ENCODE measurements at places on chromosomes 4 and X.

DNA sequence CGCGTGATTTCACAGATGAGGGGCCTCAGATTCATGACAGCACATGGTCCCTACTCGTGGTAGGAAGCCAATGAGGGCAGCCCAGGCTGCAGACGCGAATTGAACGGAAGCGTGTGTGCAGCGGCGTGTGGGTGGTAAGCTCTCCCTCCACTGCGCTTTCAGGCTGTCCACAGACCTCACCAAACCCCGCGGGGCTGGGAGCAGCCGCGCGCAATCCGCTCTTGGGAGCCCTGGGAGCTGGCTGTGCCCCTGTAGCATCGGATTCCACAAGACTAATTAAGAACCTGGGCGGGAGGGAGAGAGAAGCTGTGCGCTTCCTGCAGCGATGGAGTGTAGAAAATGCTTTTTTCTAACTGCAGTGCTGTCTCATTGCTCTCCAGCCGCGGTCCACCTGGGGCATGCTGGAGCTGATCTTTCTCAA is 134.9 kb downstream of the STOX2 start:
- DNase-seq, result no peak

DNA sequence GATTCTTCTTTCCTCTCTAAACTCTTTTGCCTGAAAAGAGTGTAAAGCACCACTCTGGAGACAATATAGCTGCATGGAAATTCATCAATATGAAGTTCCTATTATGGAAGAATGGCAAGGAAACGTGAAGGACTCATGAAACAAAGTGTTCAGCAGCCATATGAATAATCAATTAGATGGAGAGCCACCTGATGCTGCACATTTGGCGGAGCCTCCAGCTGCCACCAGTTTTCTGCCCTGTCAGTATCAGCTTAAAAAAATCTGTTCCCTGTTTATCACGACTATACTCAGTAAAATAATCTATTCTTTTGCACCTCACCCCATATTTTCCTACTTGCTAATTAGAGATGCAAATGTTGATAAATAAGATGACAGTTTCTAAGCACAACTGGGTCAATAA is 276.0 kb downstream of the UNC5C start:
- no peak for DNase-seq

DNA sequence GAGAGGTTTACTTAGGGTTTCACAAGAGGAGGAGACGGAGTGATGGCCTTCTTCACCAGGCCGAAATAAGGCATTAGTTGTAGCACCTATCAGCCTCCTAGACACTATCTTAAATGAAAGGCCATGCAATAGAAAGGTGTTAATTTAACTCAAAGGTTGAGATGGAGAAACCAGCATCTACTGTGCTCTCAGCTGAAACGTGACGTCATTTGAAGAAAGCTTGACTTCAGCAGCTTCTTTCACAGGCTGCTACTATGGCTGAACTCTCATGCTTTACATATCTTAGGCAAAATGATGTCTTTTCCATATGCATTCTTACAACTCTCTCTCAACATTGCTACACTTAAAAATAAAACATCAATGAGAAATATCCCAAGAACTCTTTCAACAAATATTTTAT is 99.6 kb downstream of the GUCY2F start:
- no peak for DNase-seq

- no peak for DNase-seq
Measured at GRCh38 chr4:71239365-71239764, 99.5 kb upstream of the SLC4A4 start.

DNA sequence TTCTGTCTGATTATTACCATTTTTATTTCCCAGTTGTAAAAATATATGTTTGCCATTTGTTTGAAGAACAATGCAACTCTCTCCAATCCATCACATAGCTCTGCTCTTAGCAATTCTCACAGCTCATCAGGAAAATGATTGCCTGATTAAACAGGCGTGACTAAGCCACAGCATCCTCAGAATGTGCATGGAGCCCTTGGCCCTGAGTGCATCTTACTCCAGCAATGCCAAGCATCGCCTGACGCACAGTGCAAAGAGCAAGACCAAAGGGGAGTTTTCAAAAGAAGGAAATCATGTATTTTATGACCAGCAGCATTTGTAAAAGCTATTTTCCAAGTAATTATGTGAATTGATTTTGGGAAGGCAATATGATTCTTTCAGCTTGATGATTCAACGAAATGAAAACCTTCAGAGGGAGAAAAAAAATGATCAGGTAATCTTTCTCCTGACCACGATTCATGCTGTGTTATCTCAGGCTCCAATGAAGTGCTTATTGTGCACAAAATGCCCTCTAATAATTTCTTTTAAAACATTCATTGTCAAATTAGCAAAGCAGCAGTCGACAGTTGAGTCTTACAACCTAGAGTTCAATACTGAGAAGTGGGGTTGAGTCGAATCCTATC is 138.0 kb upstream of the FAM9B start:
- DNase-seq, result no peak

DNA sequence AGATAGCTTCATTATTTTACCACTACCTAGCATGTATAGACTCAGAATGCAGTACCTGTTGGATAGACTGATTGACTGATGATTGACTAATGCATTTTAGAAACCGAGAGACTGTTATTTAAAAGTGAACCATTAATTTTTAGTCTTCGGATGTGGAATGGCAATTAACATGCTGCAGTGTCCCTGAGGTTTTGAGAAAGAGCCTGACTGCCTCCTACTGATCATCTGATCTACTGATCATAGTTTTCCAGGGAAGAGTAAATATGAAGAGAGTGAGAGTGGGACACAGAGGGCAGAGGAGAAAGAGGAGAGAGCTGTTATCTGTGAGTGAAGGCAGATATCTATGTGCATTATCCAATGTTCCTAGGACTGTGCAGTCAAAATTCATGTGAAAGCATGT is 764.7 kb downstream of the TRIML1 start:
- no peak for DNase-seq

DNA sequence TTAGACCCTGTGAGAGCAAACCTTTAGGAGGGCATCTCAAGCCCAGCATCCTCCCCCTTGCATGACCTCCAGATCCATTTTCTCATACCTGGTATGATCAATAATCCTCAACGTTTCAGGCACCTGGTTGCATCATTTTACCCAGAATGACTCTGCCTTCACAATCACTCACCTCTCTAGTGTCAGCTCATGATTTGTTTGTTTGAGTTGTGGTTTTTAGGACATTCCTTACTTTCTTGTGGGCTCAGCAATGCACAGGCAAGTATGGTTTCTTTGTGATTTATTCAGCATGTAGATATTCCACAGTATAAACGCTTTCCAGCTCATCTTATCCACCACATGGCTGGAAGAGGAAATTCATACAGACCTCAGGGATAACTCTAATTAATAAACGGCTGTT is 93.6 kb upstream of the CPEB2 start:
- DNase-seq, result no peak
